Neural progenitor cell (in vitro differentiated cells): ENCODE measurements at places on chromosomes 1 and 21.

GRCh38 chr1:3356827-3357460 lies 97.5 kb upstream of the ARHGEF16 start:
- DNase-seq, result no peak
- H3K4me1 ChIP-seq, result peaks cover 41% of the 10 kb centered on the region
- H3K27me3 ChIP-seq, result no peaks in the 10 kb centered on the region
- H3K36me3 ChIP-seq, result no peaks in the 10 kb centered on the region
- H3K4me3 ChIP-seq, result no peak overlapping the region
- H3K27ac ChIP-seq, result no peak overlapping the region

GRCh38 chr21:34743831-34744230 lies 75.0 kb downstream of the CLIC6 start:
- H3K4me3 ChIP-seq, result no peak overlapping the region
- no peaks in the 10 kb centered on the region for H3K4me1 ChIP-seq
- no peak overlapping the region for H3K27ac ChIP-seq
- DNase-seq, result no peak
- no peaks in the 10 kb centered on the region for H3K27me3 ChIP-seq
- no peaks in the 10 kb centered on the region for H3K36me3 ChIP-seq

DNA sequence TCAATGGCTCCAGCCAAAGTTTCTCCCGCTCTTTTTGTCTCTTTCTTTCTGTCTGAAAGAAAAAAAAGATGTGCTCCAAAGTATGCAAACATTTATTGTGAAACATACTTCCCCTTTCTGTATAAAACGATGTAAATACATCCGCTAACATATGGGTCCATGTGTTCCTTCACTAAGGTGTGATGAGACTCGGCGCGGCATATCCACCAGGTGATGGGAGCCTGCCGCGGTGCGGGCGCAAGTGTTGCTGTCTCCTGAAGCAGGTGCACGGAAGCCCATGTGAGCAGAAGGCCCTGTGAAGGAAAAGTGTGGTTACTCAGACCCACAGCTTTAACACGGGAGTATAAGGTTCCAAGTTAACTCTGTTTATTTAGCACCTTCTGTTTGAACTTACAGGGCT lies 466.6 kb upstream of the C1orf87 start:
- H3K27me3 ChIP-seq, result no peaks in the 10 kb centered on the region
- H3K4me1 ChIP-seq, result no peaks in the 10 kb centered on the region
- H3K36me3 ChIP-seq, result no peaks in the 10 kb centered on the region
- no peak for DNase-seq

DNA sequence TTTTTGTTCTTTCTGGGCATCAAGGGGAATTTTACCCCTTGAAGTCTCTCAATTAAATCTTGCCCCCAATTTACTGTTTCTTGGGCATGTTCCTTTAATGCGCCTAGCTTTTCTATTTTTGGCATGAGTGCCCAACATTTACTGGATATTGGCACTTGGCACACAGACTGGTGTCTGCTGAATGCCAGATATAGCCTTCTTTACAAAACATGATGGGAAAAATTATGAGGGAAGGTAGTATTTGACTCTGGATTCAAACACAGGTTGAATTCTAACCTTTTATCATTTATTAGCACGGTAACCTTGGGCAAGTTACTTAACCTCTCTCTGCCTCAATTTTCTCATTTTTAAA lies 88.3 kb upstream of the GPR52 start:
- H3K4me1 ChIP-seq, result no peaks in the 10 kb centered on the region
- H3K27ac ChIP-seq, result no peak overlapping the region
- H3K27me3 ChIP-seq, result no peaks in the 10 kb centered on the region
- no peak for DNase-seq
- no peaks in the 10 kb centered on the region for H3K36me3 ChIP-seq

DNA sequence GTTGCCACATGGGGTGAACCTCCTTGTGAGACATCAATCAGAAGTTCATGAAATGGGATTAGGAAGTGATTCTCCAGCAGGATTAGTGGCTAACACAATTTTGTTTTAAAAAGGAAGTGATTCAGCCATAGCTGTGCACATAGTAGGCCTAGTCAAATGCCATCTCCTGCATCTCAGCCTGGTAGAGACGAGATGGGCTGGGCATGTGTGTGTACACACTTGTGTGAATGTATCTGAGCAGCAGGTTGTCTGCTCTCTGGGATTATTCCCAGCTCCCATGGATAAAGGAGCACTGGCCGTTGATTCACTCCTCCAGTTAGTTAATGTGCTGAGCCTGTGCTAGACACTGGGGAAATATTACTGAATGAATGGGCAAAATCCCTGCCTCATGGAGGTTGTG lies 2.0 kb downstream of the FOXE3 start:
- no peak overlapping the region for H3K4me3 ChIP-seq
- no peak for DNase-seq
- H3K27me3 ChIP-seq, result peaks cover 100% of the 10 kb centered on the region

- no peaks in the 10 kb centered on the region for H3K36me3 ChIP-seq
- H3K27me3 ChIP-seq, result peaks cover 3% of the 10 kb centered on the region
- no peak overlapping the region for H3K27ac ChIP-seq
- no peaks in the 10 kb centered on the region for H3K4me1 ChIP-seq
- no peak overlapping the region for H3K4me3 ChIP-seq
Observed at GRCh38 chr1:76068542-76068941, 6.0 kb upstream of the ST6GALNAC3 start.

DNA sequence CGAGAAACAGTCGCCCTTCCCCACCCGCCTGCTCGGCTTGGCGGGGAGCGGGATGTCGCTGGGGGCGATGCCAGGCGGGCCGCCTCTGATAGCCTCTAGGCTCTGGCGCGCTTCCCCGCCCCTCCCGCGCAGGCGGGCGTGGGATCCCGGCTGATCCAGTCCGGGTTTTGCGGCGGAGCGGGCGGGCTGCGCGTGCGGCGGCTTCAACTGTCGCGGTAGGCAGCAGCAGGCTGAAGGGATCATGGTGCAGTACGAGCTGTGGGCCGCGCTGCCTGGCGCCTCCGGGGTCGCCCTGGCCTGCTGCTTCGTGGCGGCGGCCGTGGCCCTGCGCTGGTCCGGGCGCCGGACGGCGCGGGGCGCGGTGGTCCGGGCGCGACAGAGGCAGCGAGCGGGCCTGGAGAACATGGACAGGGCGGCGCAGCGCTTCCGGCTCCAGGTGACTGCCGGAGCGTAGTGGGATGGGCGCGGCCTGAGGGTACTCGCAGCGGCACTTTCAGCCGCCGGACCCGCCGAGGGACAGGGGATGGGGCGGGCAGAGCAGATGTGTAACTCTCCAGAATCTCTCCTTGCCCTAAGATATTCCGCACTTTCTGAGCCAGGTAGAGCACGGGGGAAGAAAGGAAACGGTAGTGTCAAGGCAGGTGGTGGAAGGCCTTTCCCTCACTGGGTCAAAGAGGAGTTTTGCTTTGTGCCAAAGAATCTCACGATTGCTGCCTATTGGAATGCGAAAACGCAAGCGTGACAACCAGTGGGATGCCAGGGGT lies at the start of gene FAAH:
Gene FAAH (plus strand): TSS at position 210 of the 764 bp plus-strand sequence. CDS start 32 bp downstream, at position 242.
- H3K4me1 ChIP-seq, result peaks cover 21% of the 10 kb centered on the region
- H3K36me3 ChIP-seq, result no peaks in the 10 kb centered on the region
- H3K4me3 ChIP-seq, result peak within 1 kb of the TSS; percentile 67
- peaks cover 23% of the 10 kb centered on the region for H3K27me3 ChIP-seq
- peak; percentile 92 for DNase-seq
- H3K27ac ChIP-seq, result no peak within 1 kb of the TSS

DNA sequence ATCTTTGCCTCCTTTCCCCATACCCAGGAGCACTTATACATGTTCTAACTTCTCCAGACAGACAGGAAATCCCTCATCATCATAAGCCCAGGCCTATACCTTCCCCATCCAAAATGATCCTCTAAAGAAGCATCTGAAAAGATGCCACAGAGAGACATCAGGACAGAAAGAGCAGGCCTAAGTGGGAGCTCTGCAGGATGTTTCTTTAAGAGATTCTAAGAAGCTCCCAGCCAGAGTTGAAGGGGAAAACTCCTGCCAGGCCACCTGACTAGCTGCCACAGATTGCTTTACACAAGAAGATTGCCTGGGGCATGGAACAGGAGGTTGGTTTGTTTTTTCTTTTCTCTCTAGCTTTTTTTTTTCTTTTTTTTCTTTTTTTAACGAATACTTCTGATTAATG lies 275.8 kb downstream of the VAV3 start:
- H3K27ac ChIP-seq, result no peak overlapping the region
- H3K36me3 ChIP-seq, result no peaks in the 10 kb centered on the region
- DNase-seq, result no peak
- no peaks in the 10 kb centered on the region for H3K4me1 ChIP-seq
- H3K4me3 ChIP-seq, result no peak overlapping the region
- H3K27me3 ChIP-seq, result no peaks in the 10 kb centered on the region

- no peak overlapping the region for H3K27ac ChIP-seq
- peaks cover 16% of the 10 kb centered on the region for H3K4me1 ChIP-seq
- DNase-seq, result no peak
- H3K4me3 ChIP-seq, result no peak overlapping the region
- no peaks in the 10 kb centered on the region for H3K36me3 ChIP-seq
Observed at GRCh38 chr21:34023691-34024373, 49.5 kb upstream of the MRPS6 start.
